ENCODE measurements at places on chromosomes 7 and 10.
A peak's percentile ranks its signal among the peaks of the same experiment; 100 is the strongest.

DNA sequence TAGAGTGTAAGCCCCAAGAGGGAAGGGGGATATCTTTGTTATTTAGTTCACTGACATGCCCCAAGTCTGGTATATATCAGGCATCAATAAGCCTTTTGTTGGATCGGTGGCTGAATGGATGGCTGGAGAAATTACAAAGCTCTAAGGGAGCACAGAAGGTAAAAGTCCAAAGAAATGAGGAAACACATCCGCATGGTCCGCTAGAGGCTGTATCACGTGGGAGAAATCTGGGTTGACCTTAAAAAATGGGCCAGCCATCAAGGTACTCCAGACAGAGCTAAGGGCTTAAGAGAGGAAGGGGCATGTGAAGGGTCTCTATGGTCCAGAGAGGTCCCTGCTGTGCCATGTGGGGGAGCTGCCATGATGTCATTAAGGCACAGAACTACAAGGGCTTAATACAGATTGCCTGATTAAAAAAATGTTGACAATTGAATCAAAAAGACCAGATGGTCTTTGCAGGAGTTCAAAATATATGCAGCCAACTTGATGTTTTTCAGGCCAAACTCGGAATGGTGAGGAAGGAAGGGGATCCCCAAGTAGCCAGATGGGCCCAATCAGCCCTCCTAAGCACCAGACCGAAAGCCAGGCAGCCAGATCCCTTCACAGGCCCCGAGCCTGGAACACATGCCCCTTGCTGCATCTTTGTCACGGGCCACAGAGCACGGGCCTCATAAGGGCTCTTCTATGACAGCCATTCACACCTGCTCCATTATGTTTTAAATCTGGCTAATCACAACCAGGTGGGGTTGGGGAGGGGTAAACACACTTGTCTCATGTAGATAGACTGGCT lies 31.9 kb downstream of the SCRN1 start:
- DNase-seq: no peak

DNA sequence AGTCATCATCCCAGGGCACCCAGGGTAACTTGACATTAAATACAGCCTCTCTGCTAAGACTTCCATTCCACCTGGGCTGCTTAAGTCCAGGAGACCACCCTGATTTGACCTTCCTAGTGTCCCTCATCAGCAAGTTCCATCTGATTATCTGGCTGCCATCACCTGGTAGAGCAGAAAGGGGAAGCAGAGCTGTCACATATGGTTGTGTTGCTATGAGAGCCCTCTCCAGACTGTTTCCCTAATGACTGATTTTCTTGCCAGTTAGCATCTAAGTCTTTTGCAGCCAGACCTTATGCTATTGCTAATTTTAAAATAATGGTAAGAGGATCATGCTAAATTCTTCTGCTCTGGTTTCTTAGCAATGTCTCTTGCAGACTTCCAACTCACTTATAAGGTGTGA lies 38.7 kb downstream of the KCNH2 start:
- DNase-seq: no peak

DNA sequence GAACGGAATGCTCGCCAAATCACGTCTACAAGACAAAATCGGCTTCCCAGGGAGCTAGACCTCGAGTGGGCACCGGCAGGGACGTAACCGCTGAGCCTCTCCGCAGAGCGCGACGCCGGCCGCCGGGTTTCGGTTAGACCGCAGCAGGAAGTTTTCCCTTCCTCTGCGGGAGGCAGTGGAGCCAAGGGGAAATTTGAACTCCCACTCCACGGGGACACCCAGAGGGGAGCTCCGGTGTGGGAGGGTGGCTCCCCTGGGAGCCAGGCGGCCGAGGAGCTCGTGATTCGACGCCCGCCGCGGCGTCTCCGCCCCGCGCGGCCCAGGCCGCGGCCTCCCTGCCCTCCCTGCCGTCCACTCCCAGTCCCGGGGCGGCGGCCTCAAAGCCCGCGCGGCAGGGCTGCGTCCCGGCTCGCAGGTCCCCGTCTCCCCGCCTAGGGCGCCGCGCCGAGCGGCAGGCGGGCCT lies 426 bp downstream of the SYPL1 start:
- DNase-seq: no peak

DNA sequence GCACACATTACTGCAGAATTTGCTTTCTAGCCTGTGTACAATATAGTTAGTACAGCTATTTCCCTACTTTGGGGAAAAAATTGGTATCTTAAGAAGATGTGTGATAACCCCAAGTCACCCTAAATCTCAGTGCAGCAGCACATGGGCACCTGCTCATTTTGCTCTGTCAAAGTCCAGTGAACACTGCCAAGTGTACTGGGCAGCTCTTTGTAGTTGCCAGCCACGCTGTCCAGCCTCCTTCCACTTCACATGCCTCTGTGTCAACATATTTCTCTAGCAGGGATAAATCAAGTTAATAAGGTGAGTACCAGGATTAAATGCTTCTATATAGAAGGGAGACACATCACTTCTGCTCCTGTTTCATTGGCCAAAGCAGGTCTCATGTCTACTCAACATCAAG lies 87.1 kb upstream of the CDC14C start:
- no peak for DNase-seq

- no peak for DNase-seq
These were observed 175.6 kb downstream of the PLXNA4 start for GRCh38 chr7:132400561-132401142.

DNA sequence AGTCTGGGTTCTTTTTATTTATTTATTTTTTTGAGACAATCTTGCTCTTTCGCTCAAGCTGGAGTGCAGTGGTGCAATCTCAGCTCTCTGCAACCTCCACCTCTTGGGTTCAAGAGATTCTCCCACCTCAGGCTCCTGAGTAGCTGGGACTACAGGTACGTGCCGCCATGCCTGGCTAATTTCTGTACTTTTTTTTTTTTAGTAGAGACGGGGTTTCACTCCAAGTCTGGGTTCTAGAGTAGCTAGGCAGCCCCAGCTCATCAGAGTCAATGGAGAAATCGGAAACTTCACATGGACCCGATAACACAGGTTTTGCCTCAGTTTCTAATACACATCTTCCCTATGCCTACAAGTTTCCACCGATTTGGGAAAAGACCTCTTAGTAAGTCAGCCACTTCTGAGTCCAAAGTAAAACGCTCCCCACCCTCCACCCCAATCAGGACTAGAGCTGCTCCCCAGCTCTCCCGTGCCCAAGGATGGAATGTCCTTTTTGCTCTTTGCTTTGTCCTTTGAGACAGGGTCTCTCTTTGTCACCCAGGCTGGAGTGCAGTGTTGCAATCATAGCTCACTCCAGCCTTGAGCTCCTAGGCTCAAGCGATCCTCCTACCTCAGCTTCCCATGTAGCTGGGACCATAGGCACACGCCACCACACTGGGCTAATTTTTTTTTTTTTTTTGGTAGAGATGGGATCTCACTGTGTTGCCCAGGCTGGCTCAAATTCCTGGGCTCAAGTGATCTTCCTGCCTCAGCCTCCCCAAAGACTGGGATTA lies 3.8 kb upstream of the SERPINE1 start:
- no peak for DNase-seq

- DNase-seq: peak; percentile 40
These were observed 1011.3 kb downstream of the XPNPEP1 start for GRCh38 chr10:108911814-108912541.

GRCh38 chr10:191703-192518 lies 56.7 kb downstream of the ZMYND11 start:
- DNase-seq: no peak

DNA sequence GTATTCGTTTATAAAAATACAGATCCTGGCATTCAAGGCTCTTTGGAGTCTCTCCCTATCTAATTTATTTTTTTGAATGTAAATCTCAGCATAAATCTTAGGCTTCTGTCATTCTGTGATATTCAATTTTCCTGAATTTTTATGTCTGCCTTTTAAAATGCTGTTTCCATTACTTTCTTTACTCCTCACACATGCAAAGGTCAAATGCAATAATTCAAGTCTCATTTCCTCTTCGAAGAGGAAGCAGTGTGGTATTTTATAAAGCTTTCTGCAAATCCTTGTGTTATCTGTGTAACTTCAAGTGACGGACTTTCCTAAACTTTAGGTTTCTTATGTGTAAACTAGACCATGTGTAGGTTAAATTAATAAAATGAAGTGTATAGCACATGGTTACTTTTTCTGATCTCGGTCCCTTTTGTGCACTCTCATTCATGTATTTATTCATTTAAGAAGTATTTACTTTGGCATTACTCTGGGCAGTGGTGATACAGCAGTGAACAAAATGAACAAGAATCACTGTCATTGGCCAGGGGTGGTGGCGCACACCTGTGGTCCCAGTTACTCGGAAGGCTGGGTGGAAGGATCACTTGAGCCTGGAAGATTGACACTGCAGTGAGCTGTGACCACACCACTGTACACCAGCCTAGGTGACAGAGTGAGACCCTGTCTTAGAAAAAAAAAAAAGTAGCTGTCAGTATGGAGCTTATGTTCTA lies 332.2 kb downstream of the EXOC4 start:
- DNase-seq: no peak

- no peak for DNase-seq
These were observed 104.6 kb upstream of the CACNA2D1 start for GRCh38 chr7:82548141-82548688.

DNA sequence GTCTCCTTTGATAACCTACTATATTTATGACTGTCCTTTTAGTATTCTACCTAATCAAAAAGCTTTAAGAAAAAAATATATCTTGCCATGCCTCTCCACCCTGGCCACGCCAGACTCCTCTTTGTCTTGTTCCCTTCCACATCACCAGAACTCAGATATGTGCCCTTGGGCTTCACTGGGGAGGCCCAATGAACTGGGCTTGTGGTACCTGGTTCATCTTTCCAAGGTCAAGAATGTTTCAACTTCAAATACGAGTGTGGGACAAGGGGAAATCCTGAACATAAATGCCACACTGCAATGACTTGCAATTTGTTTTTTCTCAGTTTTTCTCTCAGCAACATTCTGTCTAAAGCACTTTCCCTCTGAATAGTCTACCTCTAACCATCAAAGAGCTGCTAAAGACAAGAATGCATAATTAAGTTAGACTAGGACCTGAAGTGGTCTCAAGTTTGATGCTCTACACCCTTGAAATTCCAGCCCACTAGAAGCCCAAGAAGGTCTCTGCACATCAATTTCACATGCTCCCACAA lies 9.9 kb downstream of the ERCC6 start:
- DNase-seq: no peak

- DNase-seq: no peak
These were observed 1155.1 kb upstream of the SORCS1 start for GRCh38 chr10:108319434-108320222.

- DNase-seq: no peak
These were observed 9.4 kb downstream of the NODAL start for GRCh38 chr10:70432101-70432500.

- no peak for DNase-seq
These were observed 11.7 kb downstream of the SRPK2 start for GRCh38 chr7:105376908-105377533.

DNA sequence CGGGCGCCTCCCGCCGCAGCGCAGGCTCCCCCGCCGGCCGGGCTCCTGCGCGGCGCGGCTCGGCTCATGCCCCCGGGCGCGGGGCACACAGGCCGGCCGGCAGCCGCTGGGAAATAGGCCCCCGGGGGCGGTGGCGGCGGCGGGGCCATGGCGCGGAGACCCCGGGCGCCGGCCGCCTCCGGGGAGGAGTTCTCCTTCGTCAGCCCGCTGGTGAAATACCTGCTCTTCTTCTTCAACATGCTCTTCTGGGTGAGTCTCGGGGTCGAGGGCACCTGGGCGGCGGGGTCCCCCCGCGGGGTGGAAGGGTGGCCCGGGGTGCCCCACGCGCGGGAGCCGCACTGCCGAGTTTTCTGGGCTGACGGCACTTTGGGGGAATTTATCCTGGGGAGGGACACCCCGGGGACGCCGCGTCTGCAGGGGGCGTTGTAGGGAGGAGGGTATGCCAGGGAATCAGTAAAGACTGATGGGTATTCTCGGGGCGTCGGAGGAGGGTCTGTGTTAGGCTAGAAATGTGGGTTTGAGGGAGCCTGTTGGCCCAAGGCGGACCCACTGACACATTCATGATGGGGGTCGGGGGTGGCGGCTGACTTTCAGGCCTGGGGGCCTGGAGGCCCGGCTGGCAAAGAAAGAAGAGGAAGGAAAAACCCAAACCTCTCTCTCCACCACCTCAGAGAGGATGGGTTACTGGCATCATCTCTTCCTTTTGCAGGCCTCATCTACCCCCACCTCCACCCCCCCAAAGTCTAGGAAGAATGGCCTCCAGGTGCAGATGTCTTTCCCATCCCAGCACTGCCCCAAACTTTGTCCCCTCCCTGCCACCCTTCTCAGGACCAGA lies 544 bp downstream of the TSPAN33 start:
- no peak for DNase-seq

DNA sequence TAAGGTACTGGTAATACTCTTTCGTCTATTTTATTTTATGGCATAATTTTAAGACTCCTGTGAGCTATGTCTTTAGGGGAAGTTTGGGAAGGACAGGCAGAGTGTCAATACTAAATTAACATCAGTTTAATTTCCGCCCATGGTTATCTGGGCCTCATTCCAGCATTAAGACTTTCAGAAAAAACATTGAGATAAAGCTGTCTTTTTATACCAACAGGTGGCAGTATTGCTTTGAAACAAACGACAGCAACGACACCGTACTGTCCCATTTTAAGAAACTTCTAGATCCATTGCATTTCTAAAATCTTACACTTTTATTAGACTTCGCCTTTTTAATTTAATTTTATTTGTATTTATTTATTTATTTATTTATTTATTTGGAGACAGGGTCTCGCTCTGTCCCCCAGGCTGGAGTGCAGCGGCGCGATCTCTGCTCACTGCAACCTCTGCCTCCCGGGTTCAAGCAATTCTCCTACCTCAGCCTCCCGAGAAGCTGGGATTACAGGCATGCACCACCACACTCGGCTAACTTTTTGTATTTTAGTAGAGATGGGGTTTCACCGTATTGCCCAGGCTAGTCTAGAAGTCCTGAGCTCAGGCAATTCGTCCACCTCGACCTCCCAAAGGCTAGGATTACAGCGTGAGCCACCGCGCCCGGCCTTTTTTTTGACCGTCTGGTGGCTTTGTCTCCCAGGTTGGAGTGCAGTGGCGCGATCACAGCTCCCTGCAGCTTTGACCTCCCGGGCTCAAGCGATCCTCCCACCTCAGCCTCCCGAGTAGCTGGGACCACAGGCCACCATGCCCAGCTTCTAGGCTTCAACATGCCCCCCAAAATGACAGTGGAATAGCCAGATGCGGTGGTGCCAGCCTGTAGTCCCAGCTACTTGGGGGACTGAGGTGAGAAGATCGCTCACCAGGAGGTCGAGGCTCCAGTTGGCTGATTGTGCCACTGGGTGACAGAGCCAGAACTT lies 78.7 kb upstream of the C1GALT1 start:
- peak; percentile 35 for DNase-seq

DNA sequence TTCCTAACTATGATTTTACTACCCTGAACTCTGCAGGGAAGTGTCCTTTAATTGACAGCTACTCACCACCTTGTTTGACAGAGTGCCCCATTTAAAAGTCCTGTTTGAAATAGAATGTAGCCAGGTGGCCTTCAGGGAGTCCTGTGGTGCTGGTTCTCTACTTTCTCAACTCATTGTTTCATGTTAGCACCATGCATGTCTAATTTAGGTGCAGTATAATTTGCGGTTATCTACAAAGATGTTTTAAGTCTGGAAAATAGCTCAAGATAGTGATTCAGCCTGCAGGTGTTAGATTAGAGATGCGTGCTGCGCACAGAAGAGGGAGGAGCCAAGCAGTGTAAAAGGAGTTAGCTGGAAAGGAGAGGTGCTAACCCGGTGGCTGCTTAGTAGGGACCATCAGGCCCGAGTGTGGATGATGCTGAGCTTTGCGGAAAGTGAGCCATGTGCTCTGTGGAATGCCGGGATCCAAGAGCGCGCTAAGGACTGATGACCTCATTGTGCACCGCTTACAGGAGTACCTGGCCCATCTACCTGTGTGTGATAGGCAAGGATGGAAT lies 1.2 kb downstream of the CCM2 start:
- DNase-seq: no peak

GRCh38 chr10:112265745-112266144 lies 17.5 kb upstream of the TECTB start:
- DNase-seq: no peak
